ENCODE measurements at places on chromosomes 1 and 21. TPM values are rescaled to one million over a fixed set of nuclear protein-coding genes. Genes with fewer than 3 reads are reported as not detected.

Gene WRAP73
- 34.5 TPM for total RNA-seq

- peak; percentile 7 for DNase-seq
Measured at GRCh38 chr21:46155514-46156377, at the start of gene FTCD. Gene FTCD (minus strand): TSS chr21:46155579. CDS start chr21:46155523, 56 bp downstream.

Gene CYP4X1
- not detected for total RNA-seq

GRCh38 chr1:59751004-59751395 is 63.7 kb upstream of the HOOK1 start:
- DNase-seq = no peak

DNA sequence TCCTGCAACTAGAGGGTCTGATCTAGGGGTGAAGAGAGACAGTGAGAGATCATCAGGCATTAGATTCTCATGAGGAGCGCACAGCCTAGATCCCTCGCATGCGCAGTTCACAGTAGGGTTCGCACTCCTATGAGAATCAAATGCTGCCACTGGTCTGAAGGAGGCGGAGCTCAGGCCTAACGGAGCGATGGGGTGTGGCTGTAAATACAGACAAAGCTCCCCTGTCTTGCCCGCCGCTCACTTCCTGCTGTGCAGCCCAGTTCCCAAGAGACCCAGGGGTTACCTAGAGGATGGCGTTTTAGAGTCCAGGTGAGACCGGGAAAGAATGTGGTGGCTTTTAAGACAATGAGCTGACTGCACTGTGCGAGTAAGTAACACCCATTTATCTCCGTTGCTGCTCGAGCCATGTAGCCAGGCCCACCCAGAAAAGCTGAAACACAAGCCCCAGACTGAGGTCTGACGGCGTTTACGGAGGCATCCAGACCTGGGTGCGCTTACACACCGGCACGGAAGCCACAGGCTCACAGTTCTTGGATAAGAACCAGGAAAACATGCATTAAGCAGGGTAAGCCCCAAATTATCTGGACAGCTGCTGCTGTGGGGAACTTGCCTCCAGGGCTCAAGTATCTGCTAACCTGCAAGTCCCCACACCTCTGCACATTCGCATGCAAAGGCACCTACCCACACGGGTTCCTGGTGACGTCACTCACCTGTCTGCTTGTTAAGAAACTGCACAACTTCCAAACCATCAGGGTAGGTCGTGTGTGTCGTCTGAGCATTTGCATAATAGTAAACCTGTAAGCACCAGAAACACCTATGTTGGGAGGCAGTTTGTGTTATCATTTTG is 12.5 kb downstream of the TCP10L start:
- DNase-seq = no peak

Measured in activated CD4-positive, alpha-beta memory T cell treated with anti-CD3 and anti-CD28 coated beads for 36 hours (primary cell).